ENCODE measurements at places on chromosomes 2 and 18.

GRCh38 chr2:67083951-67084350 is 313.2 kb upstream of the ETAA1 start:
- H3K4me1 ChIP-seq = no peaks in the 10 kb centered on the region
- DNase-seq = no peak
- H3K4me3 ChIP-seq = no peak overlapping the region
- H3K27ac ChIP-seq = no peak overlapping the region
- no peaks in the 10 kb centered on the region for H3K36me3 ChIP-seq

DNA sequence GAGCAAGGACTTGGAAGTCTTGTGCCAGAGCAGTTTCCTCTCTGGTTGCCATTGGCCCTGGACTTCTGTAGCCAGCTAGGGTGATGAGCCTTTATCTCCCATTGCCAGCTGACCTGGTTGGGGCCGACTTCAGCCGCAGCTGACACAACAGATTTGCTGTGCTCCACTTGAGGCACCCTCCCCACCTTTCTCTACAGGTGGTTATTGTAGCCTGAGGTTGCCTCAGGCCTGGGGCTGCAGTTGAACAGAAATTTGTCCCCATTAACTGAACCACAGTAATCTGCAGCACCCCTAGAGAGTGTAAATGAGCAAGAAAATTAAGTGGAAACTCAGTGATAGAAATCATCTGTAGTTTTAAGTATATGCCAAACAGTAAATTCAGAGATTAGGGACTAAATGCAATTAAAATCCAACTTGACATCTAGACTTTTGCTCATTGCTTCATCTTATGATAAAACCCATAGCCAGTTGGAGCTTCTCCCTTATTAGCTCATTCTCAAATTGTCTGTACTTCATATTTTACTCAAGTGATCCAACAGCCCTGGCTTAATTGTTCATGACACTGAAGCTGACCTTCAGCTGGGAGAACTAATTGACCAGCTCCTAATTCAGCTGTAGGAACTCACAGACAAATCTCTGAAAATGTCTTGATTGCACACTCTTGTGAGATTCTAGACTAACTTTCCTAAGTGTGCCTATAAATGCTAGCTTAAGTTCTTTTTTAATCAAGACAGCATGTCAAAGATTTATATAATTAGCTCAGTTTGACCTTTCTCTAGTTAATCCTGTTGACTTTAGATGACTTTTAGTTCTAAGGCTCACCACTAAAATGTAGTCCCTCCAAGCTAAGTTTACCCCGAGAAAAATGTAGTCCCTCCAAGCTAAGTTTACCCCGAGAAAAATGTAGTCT is 48.9 kb downstream of the COPS8 start:
- no peak overlapping the region for H3K4me3 ChIP-seq
- H3K27me3 ChIP-seq = no peaks in the 10 kb centered on the region
- H3K36me3 ChIP-seq = no peaks in the 10 kb centered on the region
- DNase-seq = no peak

- H3K27ac ChIP-seq = no peak overlapping the region
- H3K36me3 ChIP-seq = no peaks in the 10 kb centered on the region
- no peak overlapping the region for H3K4me3 ChIP-seq
- no peak for DNase-seq
These were observed 122.2 kb upstream of the SMAD7 start for GRCh38 chr18:49072940-49073339.

DNA sequence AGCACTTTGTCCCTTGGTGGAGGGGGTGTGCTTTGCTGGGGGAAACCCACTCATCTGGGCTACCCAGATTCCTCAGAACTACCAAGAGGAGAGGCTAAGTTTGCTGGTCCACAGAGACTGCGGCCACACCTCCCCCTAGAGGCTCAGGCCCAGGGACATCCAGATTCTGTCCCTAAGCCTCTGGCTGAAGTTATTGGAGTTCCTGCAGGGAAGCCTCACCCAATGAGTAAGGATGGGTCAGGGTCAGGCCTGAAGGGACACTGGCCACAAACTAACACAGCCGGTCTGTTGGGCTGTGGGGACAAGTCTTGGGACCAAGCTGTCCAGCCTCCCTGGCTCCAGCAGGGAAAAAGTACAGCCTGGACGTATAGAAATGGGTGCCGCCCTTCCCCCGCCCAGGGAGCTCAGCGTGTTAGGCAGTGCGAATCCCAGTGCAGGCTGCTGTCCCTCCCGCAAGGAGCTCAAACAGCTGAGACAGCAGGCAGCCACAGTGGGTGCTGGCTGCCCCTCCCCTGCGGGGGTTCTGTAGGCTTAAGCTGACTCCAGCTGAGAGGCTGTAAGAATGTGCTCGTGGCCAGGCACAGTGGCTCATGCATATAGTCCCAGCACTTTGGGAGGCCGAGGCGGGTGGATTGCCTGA is 86.9 kb upstream of the ARL5A start:
- no peaks in the 10 kb centered on the region for H3K27me3 ChIP-seq
- no peak overlapping the region for H3K27ac ChIP-seq
- H3K4me3 ChIP-seq = no peak overlapping the region
- no peaks in the 10 kb centered on the region for H3K4me1 ChIP-seq
- DNase-seq = no peak

- H3K27me3 ChIP-seq = no peaks in the 10 kb centered on the region
- H3K4me1 ChIP-seq = no peaks in the 10 kb centered on the region
- no peak for DNase-seq
- no peaks in the 10 kb centered on the region for H3K36me3 ChIP-seq
- H3K4me3 ChIP-seq = no peak overlapping the region
These were observed 81.7 kb downstream of the AGPS start for GRCh38 chr2:177474301-177474700.
